Activated naive CD4-positive, alpha-beta T cell treated with anti-CD3 and anti-CD28 coated beads, Interleukin-2, amount 50 U/mL, for 72 hours (primary cell): ENCODE measurements at places on chromosomes 1 and 21. TPM values are rescaled to one million over a fixed set of nuclear protein-coding genes. Genes with fewer than 3 reads are reported as not detected.

DNA sequence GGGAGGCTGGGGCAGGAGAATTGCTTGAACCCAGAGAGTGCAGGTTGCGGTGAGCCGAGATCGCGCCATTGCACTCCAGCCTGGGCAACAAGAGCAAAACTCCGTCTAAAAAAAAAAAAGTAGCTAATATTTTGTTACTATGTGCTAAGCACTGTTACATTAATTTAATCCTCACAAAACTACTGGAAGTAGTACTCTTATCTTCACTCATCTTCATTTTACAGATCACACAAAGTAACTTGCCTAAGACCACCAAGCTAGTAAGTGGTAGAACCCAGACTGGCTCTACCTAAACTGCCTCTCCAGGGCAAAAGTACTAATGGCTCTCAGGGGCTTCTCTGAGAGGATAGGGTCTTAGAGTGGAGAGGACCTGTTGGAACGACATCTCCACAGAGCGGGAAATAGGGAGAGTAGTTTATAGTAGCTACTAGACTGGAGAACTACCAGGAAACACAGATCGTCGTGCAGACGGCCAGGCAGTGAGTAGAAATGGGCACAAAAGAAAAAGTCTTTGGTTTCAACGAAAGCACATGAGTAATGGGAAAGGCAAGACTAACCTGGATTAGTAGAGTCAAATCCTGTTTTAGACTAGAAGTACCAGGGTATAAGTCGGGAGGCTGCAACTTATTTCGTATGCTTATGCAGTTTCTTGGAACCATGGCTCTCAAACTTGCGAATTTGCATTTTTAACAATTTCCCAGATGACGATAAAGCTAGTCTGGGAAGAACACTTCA is 1.4 kb downstream of the CLCC1 start:
- no peak for DNase-seq

Gene MT1HL1
- not detected for total RNA-seq

Gene BLACAT1
- total RNA-seq, result 0.62 TPM

DNA sequence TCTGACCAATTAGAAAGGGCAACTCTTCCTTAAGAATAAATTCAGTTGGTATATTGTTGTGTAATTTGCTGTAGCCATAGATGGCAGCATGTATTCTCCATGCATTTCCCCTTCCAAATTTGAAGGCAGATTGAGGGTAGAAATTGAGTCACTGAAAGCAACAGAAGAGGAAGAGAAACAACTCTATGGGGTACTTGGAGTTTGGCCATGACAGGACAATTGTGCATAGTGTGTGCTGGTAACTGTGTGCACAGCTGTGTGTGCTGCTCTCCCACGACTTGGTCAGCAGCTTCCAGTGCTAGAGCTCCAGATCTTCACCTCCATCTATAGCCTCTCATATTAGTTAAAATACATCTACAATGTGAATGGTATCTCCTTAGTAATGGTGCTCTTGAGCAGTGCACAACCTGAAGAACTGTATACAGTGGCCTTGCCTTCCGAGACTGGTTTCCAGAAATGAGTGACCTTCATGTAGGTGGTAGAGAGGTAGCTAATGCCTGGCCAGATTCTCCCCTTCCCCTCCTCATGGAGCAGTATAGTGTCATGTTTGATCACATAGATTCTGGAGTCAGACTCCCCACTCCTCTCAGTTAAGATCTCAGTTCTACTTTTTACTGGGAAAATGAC is 882 bp upstream of the FCAMR start:
- no peak for DNase-seq

Gene LAPTM5
- 248 TPM for total RNA-seq

DNA sequence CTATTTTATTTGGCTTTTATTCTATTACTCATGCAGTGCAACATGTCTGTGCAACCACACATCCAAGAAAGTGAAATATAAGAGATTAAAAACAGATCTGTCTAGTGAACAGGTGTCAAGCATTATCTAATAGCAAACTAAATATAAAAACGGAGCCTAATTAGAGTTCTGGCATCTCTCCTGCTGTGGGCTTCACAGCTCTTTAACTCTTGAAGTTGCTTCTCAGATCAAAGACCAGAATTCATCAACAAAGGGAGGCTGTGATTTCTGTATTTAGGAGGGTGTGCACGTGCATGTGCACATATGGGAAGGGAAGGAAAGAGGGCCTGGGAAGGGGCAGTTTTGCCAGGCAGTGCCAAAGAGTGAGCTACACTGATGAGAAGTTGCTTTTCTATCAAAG is 81.0 kb downstream of the MIS18A start:
- DNase-seq, result no peak
